Hepatocyte (in vitro differentiated cells): ENCODE measurements at places on chromosomes 12 and 14. TPM values are rescaled to one million over a fixed set of nuclear protein-coding genes. Genes with fewer than 3 reads are reported as not detected.
A peak's percentile ranks its signal among the peaks of the same experiment; 100 is the strongest.

The SLC39A9 gene
- 29.4 and 33.4 TPM in 2 replicates for polyA plus RNA-seq

DNA sequence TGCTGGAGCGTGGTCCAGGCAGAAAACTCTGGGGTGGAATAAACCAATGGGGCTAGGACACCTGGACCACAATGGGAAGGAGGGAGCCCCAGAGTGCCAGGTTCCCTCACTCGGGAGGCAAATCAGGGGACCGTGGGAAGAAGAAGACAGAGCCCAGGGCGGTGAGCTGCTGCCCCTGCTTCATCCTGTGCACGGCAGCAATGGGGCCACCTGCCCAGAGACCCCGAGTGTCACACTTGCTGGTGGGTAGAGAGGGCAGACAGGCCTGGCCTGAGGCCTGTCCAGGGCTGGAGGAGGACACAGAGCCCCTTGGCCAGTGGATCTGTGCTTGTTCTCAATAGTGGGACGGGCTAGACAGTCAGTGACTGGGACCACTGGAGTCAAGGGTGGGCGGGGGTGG is 58.2 kb downstream of the DIO3 start:
- no peak overlapping the region for H3K4me3 ChIP-seq
- no peaks in the 10 kb centered on the region for H3K27me3 ChIP-seq
- no peaks in the 10 kb centered on the region for H3K4me1 ChIP-seq
- no peak for DNase-seq
- H3K36me3 ChIP-seq = no peaks in the 10 kb centered on the region
- no peak overlapping the region for H3K27ac ChIP-seq

DNA sequence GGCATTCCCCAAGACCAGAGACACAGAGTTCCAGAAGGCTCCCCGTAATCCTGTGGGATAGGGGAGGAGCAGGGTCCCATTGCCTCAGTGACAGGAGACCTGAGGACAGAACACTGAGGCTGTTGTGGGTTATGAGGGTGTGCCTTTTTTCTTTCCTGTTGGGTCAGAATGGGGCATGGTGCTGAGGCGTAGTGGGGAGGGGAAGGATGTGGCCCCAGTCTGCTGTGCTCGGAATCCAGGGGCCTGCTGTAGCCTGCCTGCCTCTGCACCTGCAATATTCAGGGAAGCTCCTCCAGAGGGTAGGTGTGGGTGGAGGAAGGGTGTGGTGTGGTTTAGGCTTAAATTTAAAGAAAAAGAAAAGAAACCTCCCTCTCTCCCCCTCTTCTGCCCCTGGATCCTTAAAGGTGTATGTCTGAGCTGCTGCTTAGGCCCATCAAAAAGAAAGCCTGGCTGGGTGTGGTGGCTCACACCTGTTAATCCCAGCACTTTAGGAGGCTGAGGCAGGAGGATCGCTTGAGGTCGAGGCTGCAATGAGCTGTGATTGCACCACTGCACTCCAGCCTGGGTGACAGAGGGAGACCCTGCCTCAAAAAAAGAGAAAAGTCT is 18.7 kb downstream of the PLEKHG3 start:
- H3K4me1 ChIP-seq = peaks cover 87% of the 10 kb centered on the region
- no peak overlapping the region for H3K4me3 ChIP-seq
- peak overlapping the region; percentile 94 for H3K27ac ChIP-seq
- H3K36me3 ChIP-seq = no peaks in the 10 kb centered on the region

GRCh38 chr12:125069616-125070015 is 4.4 kb downstream of the AACS start:
- H3K27ac ChIP-seq = no peak overlapping the region
- H3K4me3 ChIP-seq = no peak overlapping the region
- peaks cover 4% of the 10 kb centered on the region for H3K4me1 ChIP-seq
- no peak for DNase-seq
- H3K36me3 ChIP-seq = no peaks in the 10 kb centered on the region
- H3K27me3 ChIP-seq = no peaks in the 10 kb centered on the region

DNA sequence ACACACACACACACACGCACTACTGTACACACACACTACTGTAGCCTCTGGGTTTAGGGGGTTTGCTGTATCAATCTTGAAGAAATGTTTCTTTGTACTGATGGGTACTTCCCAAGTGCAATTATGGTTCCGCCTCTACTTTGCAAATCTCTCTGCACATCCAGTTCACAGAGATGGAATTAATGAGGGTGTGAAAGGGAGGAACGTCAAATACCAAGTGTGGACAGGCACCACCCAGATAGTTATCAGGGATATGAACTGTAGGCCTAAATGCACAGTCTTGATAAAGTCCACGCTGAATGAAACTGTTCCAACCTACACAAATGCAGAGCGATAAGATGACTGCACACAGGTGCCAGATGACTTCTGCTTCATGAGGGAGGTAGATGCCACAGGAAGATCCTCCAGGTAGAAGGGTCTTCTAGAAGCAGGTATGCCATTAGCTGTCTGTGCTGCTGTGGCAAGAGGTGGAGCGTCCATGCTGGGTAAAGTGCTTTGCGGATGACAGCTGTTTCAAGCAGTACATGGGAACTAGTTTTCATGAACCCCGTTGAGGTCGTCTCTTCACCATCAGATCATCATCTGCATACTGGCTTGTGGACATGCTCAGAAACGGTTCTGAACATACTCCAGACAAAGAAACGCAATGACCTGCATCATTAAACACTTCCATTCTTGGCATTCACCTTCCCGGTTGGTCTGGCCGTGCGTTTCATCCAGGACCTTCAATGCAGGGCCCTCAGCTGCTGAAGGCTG is 314.3 kb upstream of the RTL1 start:
- no peaks in the 10 kb centered on the region for H3K27me3 ChIP-seq
- H3K27ac ChIP-seq = peak overlapping the region; percentile 84
- DNase-seq = no peak
- peaks cover 57% of the 10 kb centered on the region for H3K4me1 ChIP-seq
- no peaks in the 10 kb centered on the region for H3K36me3 ChIP-seq
- H3K4me3 ChIP-seq = no peak overlapping the region

- no peak overlapping the region for H3K27ac ChIP-seq
- H3K36me3 ChIP-seq = no peaks in the 10 kb centered on the region
- no peak overlapping the region for H3K4me3 ChIP-seq
- no peaks in the 10 kb centered on the region for H3K27me3 ChIP-seq
These were observed 40.4 kb downstream of the AACS start for GRCh38 chr12:125105600-125105999.
